ENCODE measurements at places on chromosomes 1 and 21.

- DNase-seq: no peak
Observed at GRCh38 chr1:27624467-27625178, 10.4 kb downstream of the FGR start.

DNA sequence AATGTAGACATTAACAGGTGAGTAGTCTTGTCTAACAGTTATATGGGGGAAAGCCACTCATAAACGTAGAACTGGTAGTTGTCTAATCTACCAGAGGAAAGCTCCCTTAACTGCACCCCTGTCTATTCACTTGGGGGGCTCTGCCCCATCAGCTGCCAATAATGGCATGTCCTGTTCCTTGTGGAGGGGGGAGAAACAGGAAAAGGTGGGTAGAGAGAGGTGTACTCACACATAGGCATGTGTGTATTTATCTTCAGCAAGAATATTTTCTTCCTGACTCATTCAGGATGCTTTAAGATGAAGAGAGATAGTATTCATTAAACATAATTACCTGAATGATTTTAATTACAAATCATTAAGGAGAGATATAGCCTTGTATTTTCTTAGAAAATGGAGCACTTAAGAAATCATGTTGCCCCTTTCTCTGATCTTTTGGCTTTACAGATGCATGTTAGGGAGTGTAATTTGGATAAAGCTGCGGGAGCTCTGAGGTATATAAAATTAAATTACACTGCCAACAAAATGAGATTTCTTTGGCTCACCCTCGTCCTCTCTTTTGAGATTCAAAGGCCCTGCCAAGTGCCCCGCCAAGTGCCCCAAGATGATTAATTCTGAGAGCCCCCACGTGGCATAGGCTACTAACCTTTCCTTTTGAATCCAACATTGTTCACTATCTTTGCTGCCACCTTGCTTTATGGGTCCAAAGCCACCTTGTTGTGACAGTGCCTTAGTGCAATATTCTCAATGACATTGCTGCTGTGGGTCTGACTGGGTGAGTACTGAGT is 286.3 kb upstream of the LYPLAL1 start:
- no peak for DNase-seq

GRCh38 chr1:185857442-185857841 is 123.3 kb downstream of the HMCN1 start:
- DNase-seq: no peak

DNA sequence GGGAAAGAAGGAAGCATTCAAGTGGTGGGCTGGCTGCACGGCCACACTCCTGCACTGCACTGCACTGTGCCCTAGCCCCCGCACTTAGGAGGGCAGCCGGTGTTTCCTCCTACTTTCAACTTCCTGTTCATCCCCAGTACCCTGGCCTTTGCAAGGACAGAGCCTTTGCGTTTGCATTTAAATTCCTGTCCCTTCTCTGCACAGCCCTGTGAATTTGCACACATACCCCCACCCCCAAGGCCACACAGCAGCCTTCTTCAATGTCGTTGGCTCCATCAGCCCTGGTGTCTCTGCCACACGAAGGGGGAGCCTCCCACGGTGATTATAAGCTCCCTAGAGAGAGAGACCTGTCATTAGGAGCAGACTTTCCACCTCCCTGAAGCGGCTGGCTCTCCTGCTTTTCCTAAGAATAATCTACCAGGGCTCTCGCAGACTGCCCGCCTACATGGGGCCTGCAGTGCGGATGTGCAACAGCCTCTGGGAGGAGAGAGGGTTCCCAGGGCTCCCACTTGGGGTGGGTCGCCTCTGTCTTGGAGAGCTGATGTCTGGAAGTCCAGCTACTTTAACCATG is 13.2 kb upstream of the SLC45A3 start:
- no peak for DNase-seq

DNA sequence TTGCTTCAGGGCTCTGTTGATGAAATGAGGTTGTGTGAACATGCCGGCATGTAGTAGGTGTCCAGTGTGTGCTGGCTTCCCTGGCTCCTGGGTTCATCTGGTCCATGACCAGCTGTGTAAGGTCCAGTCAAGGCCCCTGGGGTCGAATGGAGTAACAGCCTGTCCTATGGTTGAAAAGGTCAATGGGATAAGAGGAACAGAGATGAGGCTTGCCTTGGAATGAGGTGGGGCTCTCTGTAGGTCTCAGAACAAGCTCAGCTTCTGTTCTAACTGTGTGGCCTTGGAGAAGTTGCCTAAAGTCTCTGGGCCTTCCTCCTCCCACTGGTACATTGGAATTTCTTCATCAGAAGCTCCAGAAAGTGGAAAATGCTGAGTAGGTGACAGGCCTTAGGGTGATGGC is 26.6 kb downstream of the RPS6KA1 start:
- DNase-seq: no peak

GRCh38 chr1:45679123-45679522 is 7.2 kb downstream of the GPBP1L1 start:
- no peak for DNase-seq

GRCh38 chr1:243500512-243500911 is 244.7 kb downstream of the SDCCAG8 start:
- DNase-seq: no peak

- no peak for DNase-seq
Observed at GRCh38 chr1:238982736-238983135, 403.6 kb upstream of the CHRM3 start.

GRCh38 chr1:179951383-179952144 is 3.0 kb upstream of the CEP350 start:
- no peak for DNase-seq
